Fibroblast of lung (primary cell): ENCODE measurements at places on chromosomes 1 and 21.

GRCh38 chr1:235857756-235858155 lies 8.9 kb downstream of the LYST start:
- no peak for DNase-seq

DNA sequence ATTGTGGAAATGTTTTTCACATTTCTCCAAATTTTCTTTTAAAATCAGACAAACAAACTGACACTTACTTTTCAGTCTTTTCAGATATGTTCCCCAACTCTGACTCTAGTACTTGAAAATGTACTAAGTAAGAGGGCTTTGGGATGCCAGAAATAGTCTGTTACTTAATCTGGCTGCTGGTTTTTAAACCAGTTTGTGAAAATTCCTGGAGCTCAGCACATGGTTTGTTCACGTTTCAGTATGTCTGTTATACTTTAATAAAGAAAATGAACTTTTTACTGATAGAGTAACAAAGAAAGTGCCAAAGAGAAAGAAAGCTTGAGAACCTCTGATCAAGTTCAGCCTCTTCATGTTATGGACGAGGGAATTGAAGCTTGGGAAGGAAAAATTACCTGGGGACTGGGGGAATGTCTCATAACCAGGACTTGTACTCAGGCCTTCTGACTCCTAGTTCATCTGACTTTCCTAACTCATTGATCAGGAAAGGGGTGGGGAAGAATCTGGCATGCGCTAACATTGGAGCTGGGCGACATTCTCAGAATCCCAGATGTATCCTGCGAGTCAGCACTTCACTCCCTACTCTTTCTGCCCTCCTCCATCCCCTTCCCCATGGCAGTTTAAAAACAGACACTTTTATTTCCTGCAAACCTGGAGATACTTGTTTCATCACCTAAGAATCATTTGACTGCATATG lies 30.8 kb upstream of the DNAJC6 start:
- DNase-seq = no peak

DNA sequence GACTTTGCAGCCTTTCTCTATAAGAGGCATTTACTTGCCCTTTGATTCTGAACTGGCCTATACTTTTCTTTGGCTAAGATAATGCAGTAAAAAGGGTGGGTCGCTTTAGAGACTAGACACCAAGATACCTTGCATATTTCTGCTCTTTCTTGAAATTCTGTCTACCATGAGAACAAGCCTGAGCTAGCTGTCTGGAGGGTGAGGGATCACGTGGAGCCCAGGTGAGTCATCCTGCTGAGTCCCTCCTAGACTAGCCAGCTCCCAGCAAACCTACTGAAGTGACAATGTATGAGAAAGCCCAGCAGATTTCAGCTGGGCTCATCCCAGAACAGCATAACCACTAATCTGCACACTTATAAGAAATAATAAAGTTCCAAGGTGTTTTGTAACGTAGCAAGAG lies 408.0 kb upstream of the KAZN start:
- no peak for DNase-seq

DNA sequence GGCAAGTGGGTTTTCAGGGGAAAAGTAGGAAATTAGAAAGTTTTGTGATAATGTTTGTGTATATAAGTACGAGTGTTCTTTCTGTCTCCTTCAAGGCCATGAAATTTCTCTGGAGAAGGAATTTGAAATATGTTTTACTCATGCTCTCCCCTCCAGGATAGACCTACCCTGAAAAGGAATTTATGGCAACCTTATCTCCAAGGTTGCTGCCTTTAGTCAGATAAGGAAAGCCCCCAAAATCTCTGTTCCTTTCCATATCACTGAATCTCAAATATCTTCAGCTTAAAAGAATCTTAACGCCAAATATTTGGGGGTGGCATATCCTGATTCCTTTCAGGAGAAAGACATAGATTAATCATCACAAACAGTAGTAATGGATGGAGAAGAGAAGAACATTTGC lies 499 bp upstream of the C4BPB start:
- peak; percentile 70 for DNase-seq

GRCh38 chr21:42025376-42026081 lies 15.4 kb upstream of the ZBTB21 start:
- DNase-seq = peak; percentile 83

GRCh38 chr1:27503033-27503432 lies 13.1 kb upstream of the WASF2 start:
- no peak for DNase-seq

GRCh38 chr1:150010393-150011115 lies at the start of gene OTUD7B:
TSS of gene OTUD7B (minus strand) at chr1:150010726. CDS start at chr1:149977510, 33,216 bp downstream.
- peak; percentile 87 for DNase-seq

DNA sequence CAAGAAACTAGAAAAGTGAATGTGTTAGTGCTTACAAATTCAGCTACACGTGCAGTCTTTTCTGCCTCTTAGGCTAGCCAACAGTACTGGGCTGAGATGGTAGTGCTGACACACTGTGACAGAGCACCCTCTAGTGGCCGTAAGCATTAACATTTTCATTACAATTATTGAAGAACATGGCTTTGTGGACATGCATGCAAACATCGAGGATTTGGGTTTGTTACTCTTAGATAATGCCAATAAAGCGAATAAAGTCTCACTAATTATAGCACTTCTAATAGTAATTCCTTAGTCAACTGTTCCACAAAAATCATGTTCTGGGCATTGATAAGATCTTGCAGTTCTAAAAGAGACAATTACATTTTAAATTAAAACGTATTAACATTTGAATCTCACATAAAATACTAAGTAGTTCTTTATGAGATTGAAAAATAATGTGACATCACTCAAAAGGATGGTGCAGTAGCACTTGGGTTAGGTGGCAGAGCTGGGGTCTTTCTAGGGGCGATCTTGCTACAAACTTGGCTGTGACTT lies 47.1 kb downstream of the MYSM1 start:
- DNase-seq = peak; percentile 69

DNA sequence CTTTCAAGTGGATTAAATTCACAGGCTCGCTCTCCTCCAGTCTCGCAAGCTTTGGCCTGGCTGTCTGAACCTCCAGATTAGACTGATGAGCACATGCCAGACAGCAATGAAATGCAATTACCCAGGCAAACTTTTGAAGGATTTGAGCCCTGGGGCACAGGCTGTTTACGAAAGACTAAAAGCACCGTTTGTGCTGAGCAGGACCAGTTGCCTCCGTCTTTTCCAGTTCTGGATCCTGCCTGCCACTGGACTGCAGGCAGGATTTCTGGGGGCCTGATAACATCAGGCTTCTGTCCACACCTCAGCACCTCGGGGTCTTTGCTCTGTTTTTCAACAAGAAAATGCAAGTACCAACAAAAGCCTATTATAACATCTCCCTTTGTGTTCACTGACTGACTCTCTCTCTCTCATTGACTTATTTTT lies 145.7 kb downstream of the CLIC6 start:
- DNase-seq = no peak

GRCh38 chr1:38045401-38046332 lies 926 bp downstream of the POU3F1 start:
- no peak for DNase-seq

DNA sequence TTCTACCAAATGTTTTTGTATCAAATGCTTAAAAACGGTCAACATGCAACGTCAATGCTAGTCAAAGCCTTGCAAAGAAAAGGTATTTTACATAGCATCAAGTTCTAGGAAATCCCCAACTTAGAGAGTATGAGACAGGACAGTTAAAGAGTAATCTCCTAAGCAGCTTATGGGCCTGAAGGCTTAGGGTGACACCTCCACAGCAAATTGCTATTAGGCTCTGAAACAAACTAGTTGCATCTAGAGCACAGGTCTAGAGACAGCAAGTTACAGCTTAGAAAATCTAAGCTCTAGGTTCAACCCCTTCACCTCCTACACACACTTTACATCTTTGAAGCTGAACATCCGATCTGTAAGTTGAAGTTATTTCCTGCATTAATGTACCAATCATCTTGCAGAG lies 13.7 kb downstream of the PABPC4 start:
- DNase-seq = no peak

GRCh38 chr21:43911015-43911934 lies 46.3 kb downstream of the AGPAT3 start:
- DNase-seq = peak; percentile 40

GRCh38 chr1:218852527-218852926 lies 321.2 kb upstream of the LYPLAL1 start:
- DNase-seq = peak; percentile 27

DNA sequence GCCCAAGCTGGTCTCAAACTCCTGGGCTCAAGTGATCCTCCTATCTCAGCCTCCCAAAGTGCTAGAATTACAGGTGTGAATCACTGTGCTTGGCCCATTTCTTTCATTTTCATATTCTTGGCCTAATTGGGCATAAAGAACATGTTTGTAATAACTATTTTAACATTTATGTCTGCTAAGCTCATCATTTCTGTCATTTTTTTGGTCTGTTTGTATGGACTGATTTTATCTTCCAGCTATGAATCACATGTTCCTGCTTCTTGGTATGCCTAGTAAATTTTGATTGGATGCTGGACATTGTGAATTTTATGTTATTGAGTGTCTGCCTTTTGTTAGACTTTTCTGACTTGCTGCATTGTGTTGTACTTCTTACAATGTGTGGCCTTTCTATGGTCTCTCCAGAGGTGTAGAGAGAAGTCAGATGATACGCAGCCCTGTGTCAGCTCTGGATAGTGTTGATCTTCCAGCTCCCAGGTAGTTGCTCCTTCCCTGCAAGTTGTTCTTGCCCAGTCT lies 39.0 kb upstream of the PPM1J start:
- DNase-seq = no peak

DNA sequence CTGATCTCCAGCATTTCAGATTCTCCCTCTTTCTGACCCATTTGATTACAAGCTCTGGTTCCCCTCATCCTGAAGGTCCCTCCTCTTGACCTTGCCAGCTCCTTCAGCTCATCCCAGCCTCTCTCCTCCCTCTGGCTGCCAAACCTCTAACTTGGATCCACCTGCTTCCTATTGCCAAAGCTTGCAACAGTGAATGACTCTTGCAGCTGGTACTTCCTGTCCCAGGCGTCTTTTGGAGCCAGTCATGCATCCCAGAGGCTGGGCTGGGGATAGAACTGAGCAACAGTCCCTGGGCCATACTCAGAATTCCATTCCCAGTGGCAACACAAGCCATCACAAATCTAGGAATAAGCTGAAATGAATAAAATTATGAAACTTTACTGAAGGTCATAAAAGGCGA lies 27.7 kb upstream of the SPOCD1 start:
- DNase-seq = peak; percentile 73

DNA sequence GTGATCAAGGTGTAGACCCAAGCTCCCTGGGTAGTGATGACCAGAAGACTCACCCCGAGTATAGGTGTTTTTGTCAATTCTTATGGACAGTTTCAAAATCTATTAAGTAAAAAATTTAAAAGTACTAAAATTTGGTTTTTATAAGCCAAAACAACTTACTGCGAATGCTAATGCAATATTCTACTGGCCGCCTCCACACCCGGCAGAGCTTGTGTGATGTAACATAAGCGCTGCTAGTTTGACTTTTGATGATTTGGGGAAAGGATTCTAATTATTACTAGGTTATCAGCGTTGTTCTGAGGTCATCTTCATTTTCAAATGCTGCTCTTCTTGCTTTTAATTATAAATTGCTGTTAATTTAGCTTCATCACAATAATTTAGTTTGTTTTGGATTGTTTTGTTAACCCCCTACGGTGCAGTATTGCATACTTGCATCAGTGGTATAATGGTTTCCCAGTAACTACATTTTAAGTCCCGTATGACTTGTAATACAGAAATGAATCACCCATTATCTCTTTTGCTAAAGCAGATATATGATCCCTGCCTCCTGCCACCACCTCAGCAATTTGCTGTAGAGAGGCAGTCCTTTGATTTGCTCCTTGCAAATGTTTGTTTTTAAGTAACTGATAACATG lies 178.0 kb downstream of the SDCCAG8 start:
- peak; percentile 58 for DNase-seq

DNA sequence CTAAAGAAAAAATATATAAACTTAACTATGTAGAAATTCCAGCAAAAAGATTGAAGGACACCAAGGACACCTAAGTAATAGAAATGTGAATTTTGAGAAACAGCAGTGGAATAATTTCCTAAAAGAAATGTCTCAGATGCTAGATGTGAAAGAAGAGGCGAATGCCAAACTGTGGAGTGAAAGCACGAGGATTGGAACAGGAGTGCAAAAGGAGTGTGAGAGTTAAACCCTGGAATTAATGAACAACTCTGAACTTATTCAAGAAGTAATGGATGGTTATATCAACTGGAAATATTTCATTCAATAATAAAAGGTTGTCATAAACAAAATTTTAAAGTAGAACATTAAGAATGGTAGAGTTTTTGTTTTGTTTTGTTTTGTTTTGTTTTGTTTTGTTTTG lies 78.5 kb upstream of the SGIP1 start:
- DNase-seq = no peak

DNA sequence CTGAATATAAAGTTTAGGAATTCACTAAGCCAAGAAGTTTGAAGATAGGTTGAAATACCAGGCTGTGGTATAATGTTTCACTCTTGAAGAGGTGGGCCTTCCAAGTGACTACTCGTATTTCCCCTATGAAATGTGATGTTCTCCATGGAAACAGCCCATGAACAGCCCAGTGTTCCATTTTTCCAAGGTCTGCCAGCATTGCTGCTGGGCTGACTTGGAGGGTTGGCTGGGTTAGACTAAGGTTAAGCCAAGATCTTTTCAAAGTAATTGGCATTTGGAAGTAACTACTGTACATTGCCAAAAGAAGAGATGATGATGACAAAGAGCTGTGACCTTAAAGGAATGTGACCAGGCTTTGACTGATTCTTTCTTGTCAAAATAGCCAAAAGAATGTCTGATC lies 73.8 kb downstream of the RPE65 start:
- DNase-seq = no peak

GRCh38 chr1:182996816-182997215 lies 26.4 kb upstream of the LAMC1 start:
- DNase-seq = no peak

DNA sequence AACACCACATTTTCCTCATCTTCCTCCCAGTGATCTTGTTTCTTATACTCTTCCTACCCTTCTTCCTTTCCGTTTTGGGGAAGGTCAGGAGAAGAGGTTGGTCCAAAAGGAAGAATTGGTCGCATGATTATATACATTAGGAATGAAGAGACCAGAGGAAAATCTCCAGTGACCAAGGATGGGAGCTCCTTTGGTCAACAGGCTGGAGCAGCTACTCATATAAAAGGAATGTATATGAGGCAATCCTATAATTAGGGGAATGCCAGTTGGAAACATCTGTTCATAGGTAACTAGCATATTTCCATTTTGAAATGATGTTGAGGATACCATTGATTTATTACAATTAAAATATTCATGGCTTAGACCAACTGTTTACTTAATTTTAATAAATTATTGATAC lies 114.5 kb downstream of the LRRC40 start:
- peak; percentile 54 for DNase-seq

- no peak for DNase-seq
Measured at GRCh38 chr1:35642471-35642955, 1.2 kb upstream of the PSMB2 start.

- no peak for DNase-seq
Measured at GRCh38 chr1:112882271-112882744, 73.7 kb downstream of the SLC16A1 start.

- no peak for DNase-seq
Measured at GRCh38 chr1:153025797-153026196, 5.2 kb upstream of the SPRR1B start.

DNA sequence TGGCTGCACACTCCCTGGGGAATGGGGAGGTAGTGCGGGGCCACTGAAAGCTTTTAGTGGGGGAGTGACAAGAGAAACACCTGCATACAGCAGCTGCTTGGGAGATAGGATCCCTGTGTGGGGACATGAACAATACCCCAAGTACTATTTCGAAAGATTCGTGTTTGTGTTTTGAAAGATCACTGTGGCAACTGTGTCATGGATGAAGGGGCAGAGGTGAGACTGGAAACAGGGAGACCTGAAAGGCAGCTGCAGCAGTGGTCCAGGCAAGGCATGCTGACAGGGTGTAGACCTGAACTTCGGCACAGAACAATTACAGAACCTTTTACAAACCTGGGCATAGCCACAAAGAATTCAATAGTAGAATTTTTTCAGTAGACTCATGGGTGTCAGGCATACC lies 32.9 kb downstream of the TENT5C start:
- no peak for DNase-seq
